Psoas muscle (tissue), 8 donors: ENCODE measurements at places on chromosomes 13 and 19.

- no peak for DNase-seq
Measured at GRCh38 chr19:28553005-28553404, 659.9 kb downstream of the UQCRFS1 start.

- DNase-seq = no peak
Measured at GRCh38 chr19:45144431-45145269, 16.1 kb downstream of the NKPD1 start.

- DNase-seq = no peak
Measured at GRCh38 chr13:106118996-106119395, 416.5 kb downstream of the EFNB2 start.

GRCh38 chr19:5600797-5601196 lies 21.8 kb downstream of the SAFB2 start:
- DNase-seq = no peak

GRCh38 chr13:74230984-74231501 lies 96.8 kb upstream of the KLF12 start:
- DNase-seq = no peak
